ENCODE measurements at places on chromosomes 12 and 14.

DNA sequence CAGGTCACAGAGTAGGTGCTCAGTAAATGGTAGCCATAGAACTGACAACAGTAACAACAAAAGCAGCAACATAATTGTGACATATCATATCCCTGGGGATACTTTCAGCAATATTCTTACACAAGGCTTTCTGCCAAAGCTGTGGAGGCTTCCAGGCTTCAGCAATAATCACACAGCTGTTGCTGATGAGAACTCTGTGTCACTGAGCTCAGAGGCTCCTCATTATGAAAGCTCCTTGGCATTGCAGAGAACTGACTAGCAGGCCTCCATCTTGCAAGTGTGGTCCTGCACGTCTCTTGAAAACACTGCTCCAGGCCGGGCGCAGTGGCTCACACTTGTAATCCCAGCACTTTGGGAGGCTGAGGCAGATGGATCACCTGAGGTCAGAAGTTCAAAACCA lies 97.3 kb upstream of the BTG1 start:
- DNase-seq, result no peak

DNA sequence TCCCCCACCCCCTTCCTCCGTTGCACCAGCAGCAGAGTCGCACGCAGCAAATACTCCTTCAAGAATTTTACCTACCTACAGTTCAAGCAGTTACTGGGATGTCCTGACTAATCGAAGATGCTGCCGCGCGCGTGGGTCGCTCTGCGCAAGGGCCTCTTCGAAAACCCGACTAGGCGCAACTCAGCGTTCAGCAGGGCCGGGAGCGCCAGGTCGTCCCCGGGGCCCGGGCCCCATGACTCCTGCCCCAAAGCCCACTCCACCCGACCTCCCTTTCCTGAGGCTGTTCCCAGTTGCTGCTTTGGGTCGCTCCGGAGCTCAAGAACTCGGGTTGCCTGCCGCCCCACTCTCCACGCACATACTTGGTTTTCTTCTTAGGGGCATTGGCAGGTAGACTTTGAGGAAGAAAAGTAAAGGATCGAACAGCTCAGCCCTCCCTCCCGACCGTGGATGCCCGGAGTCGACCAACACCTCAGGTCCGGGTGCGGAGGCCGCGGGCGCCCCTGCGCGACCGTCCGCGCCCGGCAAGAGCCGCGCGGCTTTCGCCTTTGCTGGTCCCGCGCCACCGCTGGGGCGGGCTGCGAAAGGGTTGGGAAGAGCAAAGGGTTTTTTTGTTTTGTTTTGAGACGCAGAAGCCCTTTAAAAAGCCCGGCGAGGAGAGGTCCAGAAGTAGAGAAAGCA lies 1.9 kb downstream of the BMP4 start:
- DNase-seq, result peak; percentile 61

DNA sequence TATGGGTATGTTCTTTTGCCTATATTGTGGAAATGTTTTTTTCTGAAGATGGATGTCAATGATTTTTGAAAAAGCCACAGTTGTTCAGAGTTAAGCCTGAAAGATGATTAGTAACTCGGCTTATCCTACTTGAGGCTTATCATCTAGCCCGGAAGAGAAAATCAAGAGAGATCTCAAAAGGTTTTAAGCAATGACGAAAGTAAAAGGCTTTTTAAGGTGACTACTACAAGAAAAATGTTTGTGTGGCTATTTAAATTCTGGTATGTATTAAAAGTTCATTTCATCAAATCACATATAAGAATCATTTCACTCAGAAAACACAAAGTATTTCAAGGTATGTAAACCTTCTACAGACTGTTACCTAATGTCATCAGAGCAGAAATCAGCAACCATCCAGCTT lies 40.2 kb downstream of the HEATR5A start:
- DNase-seq, result no peak

DNA sequence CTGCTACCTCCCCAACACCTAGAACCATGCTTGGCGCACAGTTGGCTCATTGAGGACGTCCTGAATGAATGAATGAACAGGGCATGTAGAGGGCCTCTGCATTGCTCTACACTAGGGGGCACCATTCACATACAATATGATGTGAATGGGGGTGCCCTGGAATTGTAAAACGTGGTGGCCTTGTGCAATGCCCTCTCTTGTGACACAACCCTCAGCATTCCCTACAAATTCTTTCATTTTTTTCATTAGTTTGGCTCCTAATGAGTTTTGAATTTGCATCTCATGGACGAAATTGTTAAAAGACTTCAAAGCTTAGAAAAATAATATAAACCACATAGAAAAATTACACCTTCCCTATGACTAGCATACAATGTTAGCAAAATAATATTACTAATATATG lies 2.3 kb upstream of the DIO2 start:
- DNase-seq, result no peak

- DNase-seq, result no peak
These were observed 372.2 kb downstream of the GXYLT1 start for GRCh38 chr12:41772478-41772877.

GRCh38 chr12:21697904-21698630 lies 40.4 kb upstream of the LDHB start:
- no peak for DNase-seq

DNA sequence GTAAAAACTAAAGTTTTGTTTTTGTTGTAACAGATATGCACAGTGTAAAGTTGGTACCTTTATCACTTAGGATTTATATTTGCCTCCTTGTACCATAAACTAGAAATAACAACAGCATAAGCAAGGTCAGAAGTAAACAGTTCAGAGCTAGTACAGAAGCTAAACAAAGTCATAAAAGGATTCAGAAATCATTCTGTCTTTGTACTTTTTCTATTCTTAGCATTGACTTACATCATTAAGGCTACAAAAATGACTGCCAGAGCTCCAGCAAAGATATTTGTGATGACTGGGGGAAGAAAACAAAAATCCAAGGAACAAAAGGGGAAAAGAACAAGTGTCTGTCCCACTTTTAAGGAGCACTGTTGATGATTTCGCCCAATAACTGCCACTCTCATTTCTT lies 347.2 kb downstream of the CCDC91 start:
- no peak for DNase-seq

GRCh38 chr12:109793411-109793810 lies 39.8 kb downstream of the TRPV4 start:
- DNase-seq, result no peak

DNA sequence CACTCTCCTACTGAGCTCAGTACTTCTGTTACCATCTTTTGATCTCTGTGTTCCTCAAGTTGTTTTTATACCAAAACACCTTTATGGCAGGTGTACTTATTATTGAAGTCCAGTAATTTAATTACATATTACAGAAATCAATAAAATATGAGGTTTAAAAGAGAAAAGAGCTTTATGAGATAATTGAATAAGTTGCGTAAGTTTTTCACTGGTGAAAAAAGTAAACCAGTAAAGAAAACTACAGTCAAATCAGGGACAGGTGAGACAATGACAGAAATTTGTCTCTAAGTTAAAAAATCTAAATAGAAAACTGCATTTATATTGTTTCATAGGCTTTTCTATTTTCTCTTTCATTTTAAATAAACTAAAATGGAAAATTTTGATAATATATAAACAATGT lies 29.1 kb upstream of the PTPRB start:
- DNase-seq, result no peak

DNA sequence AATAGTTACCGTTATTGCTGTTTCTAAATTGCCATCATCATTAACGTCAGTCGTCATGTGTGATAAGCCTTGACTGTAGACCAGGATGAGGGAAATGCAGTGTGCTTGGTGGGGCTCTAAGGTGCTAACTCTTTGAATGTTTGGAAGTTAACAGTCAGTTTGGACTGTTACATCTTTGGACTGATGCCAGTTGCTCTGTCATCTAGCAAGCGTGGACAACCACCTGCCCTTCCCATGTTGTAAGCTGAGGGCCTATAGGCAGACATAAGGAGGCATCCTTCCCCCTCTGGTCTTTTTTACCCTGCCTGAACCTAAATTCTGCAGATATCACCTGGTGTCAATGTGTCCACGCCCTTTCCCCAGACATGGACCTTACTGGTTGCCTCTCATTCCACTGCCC lies 94.4 kb downstream of the PPP2R5C start:
- no peak for DNase-seq

DNA sequence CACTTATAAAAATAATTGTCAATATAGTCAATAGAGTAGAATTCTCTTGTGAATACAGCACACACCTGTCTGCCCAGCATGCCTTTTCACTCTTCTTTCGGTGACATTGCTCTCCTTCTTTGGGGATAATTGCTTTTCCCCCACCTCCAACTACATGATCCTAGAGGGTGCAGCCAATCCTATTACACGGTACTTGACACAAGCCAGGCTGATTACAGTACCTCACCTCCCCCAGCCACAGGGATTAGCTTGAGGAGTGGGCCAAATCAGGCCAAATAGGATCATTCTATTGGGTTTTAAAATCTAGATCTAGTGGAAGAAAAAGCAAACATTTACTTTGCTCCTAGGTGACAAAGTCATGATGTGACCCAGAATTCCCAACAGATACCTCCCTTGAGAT lies 16.8 kb upstream of the NFYB start:
- no peak for DNase-seq

DNA sequence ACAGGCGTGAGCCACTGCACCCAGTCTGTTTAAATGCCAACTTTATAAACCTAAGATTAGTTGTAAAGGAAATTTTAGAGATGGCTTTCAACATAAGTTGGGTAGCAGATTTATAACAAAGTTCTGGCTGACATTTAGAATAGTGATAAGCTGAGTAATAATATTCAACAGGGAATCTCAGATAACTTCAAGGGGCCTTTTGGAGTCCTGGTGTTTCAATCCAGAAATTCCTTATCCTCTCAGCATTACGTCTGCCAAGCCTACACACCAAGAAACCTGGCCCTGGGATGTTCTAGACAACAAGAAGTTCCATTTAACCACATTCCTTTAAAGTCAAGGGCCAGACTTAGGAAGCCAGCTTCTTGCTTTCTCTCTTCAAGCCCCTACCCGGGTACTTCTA lies 59.5 kb upstream of the DYRK2 start:
- no peak for DNase-seq

DNA sequence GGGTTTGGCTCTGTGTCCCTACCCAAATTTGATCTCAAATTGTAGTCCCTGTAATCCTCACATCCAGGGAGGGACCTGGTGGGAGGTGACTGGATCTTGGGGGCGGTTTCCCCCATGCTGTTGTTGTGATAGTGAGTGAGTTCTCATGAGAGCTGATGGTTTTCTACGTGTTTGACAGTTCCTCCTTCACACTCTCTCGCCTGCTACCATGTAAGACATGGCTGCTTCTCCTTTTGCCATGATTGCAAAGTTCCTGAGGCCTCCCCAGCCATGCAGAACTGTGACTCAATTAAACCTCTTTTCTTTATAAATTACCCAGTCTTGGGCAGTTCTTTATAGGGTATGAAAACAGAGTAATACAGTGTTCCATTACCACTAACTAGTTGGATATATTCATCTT lies 10.3 kb upstream of the LRRC23 start:
- DNase-seq, result no peak

- DNase-seq, result no peak
These were observed 699 bp upstream of the HOXC11 start for GRCh38 chr12:53972152-53972702.

- no peak for DNase-seq
These were observed 2.1 kb downstream of the SIX4 start for GRCh38 chr14:60722107-60722356.

DNA sequence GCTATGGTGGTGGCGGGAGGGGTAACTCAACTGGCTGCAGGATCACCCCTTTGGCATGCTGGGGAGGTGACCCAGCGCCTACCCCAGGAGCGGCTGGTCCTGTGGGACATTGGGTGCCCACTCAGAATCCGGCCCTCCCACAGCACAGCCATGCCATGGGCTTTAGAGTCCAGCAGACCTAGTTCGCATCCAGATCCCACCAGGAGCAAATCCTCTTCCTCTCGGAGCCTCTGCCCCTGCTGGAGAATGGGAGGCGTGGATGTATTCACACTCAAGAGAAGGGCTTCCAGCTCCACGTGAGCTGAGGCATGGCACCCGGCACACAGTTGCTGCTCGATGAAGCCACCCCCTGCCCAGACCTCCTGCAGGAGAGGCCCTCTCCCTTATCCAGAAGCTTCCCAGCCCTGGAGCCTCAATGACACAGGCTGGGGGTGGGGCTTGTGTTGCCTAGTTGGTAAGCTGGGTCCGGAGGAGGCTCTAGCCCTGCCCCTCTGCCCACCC lies 17.7 kb downstream of the FAM222A start:
- peak; percentile 33 for DNase-seq

DNA sequence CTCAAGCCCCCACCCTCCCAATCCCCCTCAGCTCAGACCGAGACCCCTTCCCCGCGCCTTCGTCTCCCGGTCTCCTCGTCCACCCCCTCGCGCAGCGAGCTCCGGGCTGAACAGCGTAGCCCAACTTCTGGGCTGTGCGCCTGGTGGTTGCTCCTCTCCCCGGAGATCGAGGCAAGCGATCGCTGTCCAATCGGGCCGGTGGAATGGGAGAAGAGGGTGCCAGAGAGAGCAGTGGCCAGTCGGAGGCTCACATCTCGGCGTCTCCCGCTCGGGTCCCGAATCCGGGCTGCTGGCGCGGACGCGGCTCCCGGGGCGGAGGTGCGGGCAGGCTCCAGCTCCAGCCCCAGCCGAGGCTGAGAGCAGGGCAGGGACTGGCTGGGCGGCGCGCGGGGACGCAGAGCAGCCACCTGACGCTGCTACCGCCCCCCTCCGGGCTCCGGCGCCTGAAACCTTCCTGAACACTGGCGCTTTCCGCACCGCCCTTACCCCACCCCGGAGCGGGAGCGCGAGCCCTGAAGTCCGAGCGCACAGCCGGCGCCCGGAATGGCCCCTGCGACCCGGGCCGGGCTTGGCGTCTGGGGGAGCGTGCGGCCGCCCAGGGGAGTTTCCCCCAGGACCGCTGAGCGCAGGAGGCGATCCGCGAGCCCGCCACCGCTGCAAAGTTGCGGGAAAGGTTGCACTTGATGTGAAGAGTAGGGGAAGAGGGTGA lies 508 bp upstream of the KCNH5 start:
- DNase-seq, result no peak

DNA sequence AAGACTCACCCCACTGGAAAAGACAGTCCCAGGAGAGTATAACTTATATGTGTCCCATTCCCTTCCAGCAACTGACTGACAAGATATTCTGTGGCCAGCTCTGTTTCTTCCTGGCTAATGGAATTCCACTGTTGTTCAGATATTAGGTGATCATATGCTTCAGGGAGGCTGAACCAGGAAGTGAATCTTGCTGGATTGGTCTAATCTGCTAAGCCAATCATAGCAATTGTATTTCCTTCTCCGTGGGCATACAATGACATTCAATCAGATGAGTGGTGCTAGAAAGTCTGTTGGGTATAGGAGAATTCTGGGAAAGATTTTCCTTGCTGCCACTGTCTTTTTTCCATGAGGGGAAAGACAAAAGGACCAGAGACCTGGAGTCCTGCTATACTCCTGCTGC lies 12.1 kb downstream of the PYGL start:
- no peak for DNase-seq
